ENCODE measurements at places on chromosomes 2 and 18.

- peaks cover 8% of the 10 kb centered on the region for H3K36me3 ChIP-seq
- H3K4me1 ChIP-seq = peaks cover 11% of the 10 kb centered on the region
- no peak overlapping the region for H3K4me3 ChIP-seq
Observed at GRCh38 chr2:217732992-217733391, 269.8 kb downstream of the TNS1 start.

DNA sequence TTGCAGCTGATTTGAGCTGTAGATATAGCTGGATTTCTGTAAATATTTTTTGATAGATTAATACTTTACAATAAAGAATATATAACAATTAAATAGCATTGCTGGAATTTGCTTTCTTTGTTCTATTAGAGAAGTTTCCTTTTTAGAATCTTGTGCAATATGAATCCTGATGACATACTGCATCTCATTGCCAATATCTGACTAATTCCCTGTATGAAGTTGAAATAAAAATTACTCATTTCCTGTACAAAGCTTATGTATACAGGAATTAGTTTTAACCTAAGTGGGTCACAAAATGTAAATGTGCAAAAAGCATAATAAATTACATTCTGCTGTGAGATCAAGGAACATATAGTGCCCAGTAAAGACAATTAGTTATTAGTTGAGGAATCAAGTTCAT, 72.8 kb upstream of the TMEFF2 start:
- no peak for DNase-seq
- H3K36me3 ChIP-seq = no peaks in the 10 kb centered on the region
- no peak overlapping the region for H3K27ac ChIP-seq

GRCh38 chr18:12318334-12318697, 10.3 kb downstream of the TUBB6 start:
- H3K4me1 ChIP-seq = peaks cover 36% of the 10 kb centered on the region
- H3K27ac ChIP-seq = peak overlapping the region; percentile 20
- no peak for DNase-seq
- H3K36me3 ChIP-seq = peaks cover 8% of the 10 kb centered on the region

DNA sequence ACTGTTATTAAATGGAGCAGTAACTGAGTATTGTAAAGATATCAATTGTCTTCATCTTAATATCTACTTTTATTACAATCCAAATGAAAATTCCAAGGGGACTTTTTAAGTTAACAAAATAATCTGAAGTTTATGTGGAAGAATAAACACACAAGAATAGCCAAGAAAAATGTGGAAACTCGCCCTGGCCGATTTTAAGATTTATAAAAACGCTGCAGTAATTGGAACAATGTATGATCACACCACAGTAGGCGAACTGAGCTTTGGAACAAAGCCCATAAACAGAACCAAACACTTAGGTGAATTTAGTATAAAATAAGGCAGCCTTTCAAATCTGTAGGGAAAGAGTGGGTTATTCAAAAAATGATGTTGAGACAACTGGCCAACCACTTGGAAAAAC, 96.3 kb downstream of the ANTXR1 start:
- H3K4me3 ChIP-seq = no peak overlapping the region
- H3K4me1 ChIP-seq = peaks cover 52% of the 10 kb centered on the region
- H3K36me3 ChIP-seq = peaks cover 3% of the 10 kb centered on the region
- H3K27ac ChIP-seq = no peak overlapping the region
- no peak for DNase-seq
- no peaks in the 10 kb centered on the region for H3K27me3 ChIP-seq

GRCh38 chr2:161710131-161710915, 86.1 kb downstream of the SLC4A10 start:
- no peak overlapping the region for H3K27ac ChIP-seq
- H3K27me3 ChIP-seq = no peaks in the 10 kb centered on the region
- no peaks in the 10 kb centered on the region for H3K4me1 ChIP-seq
- H3K4me3 ChIP-seq = no peak overlapping the region

- H3K4me3 ChIP-seq = no peak overlapping the region
- peaks cover 3% of the 10 kb centered on the region for H3K4me1 ChIP-seq
- no peaks in the 10 kb centered on the region for H3K27me3 ChIP-seq
- H3K27ac ChIP-seq = no peak overlapping the region
Observed at GRCh38 chr2:11203480-11203879, 48.2 kb downstream of the SLC66A3 start.

Data from thoracic aorta (tissue), 2 donors.